ENCODE measurements at places on chromosomes 6 and 20.

DNA sequence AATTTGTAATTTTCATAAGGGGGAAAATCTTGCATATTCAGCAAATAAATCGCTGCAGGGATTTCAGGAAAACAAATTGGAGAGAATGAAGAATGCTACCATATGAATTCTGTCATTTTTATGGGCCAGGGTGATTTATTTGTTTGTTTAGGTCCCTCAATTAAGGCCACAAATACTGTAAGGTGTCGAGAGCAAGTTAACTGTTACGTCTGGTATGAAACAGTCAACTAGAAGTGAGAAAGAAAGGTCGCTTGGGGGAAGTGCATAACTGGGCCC is 166.9 kb upstream of the TSHZ2 start:
- no peak for DNase-seq

GRCh38 chr6:167957626-167958025 is 39.8 kb upstream of the KIF25 start:
- DNase-seq, result no peak

DNA sequence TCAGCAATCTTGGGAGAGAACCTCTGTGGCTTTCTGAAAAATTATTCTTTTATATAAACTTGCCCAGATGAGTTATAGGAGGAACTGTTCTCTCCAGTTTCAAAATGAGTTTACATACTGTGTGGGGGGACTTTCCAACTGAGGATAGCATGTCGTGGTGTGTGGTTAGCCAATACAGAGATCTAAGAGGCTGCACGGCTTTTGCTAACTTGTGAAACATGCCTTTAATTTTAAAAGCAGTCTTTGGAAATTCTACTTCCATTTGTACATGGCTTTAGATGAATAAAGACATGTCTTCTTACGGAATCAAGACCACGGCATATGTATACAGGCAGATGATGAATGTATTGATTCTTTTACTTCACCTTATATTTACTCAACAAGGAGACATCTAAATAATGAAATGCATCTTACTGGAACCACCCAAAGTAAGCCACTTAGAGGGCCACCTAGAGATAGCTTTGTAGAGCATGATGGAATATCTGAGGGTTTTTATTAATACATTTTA is 39.8 kb downstream of the HIVEP1 start:
- no peak for DNase-seq

DNA sequence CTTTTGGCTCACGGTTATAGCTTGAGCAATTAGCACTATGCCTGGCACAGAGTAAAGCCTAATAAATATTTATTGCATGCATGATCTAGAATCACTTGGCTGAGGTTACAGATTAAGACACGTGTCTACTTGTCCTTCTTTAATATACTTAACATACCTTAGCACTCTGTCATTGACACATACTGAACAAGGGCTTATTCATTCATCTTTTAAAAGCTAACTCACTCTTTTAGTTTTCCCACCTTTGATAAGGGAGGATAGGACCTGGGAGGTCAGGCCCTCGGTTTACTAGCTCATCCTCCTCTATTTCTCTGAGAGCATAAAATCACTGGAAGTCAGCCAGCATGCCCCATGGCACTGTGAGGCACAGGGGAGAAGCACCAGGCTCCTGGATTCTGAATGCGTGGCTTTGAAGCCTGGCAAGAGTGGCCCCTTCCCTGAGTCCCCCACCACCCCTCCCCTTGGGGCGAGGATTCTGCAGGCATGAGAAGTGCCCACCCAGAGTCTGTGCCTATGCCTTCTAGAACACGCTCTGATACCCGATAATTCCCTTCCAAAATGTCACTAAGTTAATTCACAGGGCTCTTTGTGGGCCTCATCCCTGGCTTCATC is 11.2 kb downstream of the ZCCHC3 start:
- DNase-seq, result no peak

- no peak for DNase-seq
Observed at GRCh38 chr6:104227508-104227907, 632.2 kb downstream of the HACE1 start.

DNA sequence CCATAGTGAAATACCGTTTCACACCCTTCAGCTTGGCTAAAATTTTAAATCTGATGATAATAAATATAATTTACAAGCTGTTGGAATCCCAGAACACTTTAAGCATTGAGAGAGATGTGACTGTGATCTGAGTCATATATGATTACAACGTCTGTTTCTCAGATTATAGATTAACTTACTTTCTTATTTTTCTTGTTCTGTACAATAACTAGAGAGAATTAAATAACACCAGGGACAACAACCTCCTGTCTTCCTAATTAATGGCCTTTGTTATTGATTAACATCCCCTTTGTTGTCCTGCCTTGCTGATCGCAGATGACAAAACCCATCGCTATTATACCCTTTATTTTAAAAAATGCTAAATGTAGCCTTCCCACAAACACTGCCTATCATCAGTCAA is 87.8 kb upstream of the EZR start:
- no peak for DNase-seq

DNA sequence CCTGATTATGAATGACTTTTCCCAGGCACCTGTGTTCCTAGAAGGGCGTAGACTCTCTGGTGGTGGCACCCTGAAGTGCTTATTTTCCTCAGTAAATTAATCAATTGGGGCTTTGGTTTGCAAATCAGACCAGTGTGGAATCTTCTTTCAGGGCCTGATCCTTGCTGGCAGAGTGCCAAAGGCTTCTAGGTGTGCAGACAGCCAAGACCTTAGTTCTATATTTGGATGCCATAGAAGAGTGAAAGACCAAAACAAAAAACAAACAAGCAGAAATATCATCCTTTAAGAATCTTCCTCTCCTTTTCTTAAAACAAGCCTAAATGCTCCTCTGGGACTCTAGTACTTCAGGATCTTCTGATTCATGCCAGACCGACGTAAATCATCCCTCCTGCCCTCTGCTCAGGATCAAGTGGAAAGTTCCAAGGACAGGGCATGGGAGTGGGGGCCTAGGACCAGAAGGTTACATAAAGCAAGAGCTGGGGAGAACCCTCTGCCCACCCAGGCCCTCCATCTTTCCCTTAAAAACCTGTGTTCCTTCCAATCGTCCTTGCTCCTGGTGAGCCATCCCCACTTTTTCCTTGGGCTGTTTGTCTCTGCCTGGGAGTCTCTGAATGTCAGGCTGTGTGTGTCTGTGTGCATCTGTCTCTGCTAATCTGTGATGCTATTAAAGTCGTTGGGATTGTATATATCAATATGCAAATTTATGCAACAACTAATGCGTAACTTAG is 70.5 kb upstream of the MYLIP start:
- DNase-seq, result no peak

DNA sequence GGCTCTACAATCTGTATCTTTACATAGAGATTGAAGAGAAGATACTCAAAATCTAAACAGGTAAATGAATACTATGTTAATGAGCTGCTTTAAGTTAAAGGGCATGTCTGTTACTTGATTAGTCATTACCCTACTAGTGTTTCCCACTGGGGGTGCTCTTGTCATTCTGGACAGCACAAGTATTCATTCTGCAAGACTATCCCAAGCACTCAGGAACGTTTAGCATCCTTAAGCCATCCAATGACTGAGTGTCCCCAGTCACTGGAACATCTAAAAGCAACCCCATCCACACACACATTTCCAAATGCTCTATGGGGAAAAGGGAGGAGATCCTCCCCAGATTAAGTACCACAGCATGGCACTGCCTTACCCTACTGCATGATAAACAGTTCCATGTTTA is 25.7 kb downstream of the EZR start:
- no peak for DNase-seq

Data from NCI-H2171 (cell line).